NCI-H1105 (cell line): ENCODE measurements at places on chromosomes 13 and 19.

GRCh38 chr19:51693260-51693659 is at the start of gene SPACA6:
Gene SPACA6, plus strand, starts transcription at chr19:51693330. Its CDS starts 197 bp downstream, at chr19:51693527.
- DNase-seq: no peak

- DNase-seq: no peak
Measured at GRCh38 chr13:32938314-32938713, 77.9 kb upstream of the KL start.

- no peak for DNase-seq
Measured at GRCh38 chr19:50580240-50580639, 12.0 kb upstream of the LRRC4B start.

GRCh38 chr19:31648347-31648746 is 299.1 kb upstream of the TSHZ3 start:
- DNase-seq: no peak

DNA sequence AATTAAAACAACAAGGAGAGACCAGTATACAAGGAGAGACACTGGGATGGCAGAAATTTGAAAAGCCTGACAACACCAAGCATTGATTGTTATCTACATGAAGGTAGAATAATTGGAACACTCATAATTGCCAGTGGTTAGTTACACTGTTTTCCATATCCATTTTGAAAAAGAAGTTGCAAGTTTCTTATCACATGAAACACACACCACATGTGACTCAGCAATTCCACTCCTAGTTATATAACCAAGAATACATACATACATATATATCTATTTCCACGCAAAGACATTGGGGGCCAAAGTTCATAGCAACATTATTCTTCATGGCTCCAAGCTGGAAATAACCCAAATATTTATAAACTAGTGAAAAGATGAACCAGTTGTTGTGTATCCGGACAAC is 15.2 kb upstream of the PABPC3 start:
- DNase-seq: no peak

- no peak for DNase-seq
Measured at GRCh38 chr19:19176950-19177349, 6.9 kb upstream of the MEF2B start.

- DNase-seq: no peak
Measured at GRCh38 chr13:29943686-29944085, 93.3 kb upstream of the UBL3 start.

- DNase-seq: no peak
Measured at GRCh38 chr19:12425236-12425887, 15.5 kb downstream of the ZNF443 start.
